T-cell (primary cell): ENCODE measurements at places on chromosomes 4 and X. TPM values are rescaled to one million over a fixed set of nuclear protein-coding genes. Genes with fewer than 3 reads are reported as not detected.

DNA sequence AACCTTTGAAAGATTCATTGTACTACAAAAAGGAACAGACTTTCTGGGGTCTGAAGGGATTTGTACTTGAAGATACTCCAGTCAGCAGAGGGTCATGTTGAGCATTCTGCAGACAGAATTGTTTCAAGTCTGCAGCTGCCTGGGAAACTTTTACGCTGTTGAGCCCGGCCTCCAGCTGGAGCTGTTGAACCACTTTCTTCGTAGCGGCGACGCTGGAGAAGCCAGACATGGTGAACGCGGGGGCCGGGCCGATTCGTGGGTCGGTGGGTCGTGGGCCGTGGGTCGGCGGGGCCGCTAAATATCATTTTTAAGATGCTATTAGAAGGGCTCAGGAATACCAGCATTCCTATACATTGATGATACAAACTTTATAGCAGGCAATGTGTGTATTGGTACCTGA lies 12.0 kb upstream of the RTL9 start:
- no peaks in the 10 kb centered on the region for H3K4me1 ChIP-seq
- no peaks in the 10 kb centered on the region for H3K36me3 ChIP-seq
- H3K27me3 ChIP-seq: no peaks in the 10 kb centered on the region
- DNase-seq: no peak
- H3K4me3 ChIP-seq: no peak overlapping the region

GRCh38 chrX:48165241-48165640 lies 31.4 kb downstream of the SSX5 start:
- no peak for DNase-seq
- no peaks in the 10 kb centered on the region for H3K4me1 ChIP-seq
- H3K27ac ChIP-seq: no peak overlapping the region
- H3K36me3 ChIP-seq: no peaks in the 10 kb centered on the region
- H3K27me3 ChIP-seq: no peaks in the 10 kb centered on the region
- no peak overlapping the region for H3K4me3 ChIP-seq

DNA sequence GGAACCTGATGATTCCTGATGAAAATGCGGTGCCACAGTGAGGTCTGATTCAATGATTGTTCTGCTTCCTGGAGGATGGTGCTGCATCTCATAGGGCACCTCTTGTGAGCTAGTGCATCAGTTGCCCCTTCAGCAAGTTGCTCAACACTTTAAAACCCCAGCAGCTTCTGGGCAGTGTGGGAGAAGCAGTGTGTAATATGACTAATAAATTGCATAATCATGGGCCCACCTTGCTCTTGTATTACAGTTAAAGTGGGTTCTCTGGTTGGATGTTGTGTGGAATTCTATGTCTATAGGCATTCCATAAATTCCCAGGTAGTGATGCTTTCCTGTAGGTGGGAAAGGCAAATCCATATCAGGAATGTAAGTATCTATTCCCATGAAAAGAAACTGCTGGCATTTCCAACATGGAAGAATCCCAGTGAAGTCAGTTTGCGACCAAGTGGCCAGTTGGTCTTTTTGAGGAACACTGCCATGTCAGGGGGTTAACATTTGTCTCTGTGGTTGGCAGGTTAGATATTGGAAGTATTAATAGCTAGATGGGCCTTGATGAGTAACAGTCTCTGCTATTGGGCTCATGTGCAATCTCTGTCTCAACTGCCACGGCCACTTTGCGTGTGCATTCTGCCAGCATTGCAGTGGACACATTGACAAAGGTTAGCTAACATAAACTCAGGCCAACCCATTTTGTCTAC lies 121.1 kb upstream of the OTUD4 start:
- H3K36me3 ChIP-seq: no peaks in the 10 kb centered on the region
- H3K27me3 ChIP-seq: no peaks in the 10 kb centered on the region
- H3K4me1 ChIP-seq: peaks cover 12% of the 10 kb centered on the region
- H3K27ac ChIP-seq: no peak overlapping the region
- no peak overlapping the region for H3K4me3 ChIP-seq
- no peak for DNase-seq

GRCh38 chr4:31045151-31045550 lies 325.0 kb downstream of the PCDH7 start:
- H3K27me3 ChIP-seq: no peaks in the 10 kb centered on the region
- H3K4me1 ChIP-seq: no peaks in the 10 kb centered on the region
- no peak overlapping the region for H3K27ac ChIP-seq
- no peak for DNase-seq
- no peaks in the 10 kb centered on the region for H3K36me3 ChIP-seq

GRCh38 chr4:124025428-124025827 lies 628.8 kb downstream of the SPRY1 start:
- no peak overlapping the region for H3K4me3 ChIP-seq
- DNase-seq: no peak
- H3K4me1 ChIP-seq: no peaks in the 10 kb centered on the region
- H3K27ac ChIP-seq: no peak overlapping the region
- no peaks in the 10 kb centered on the region for H3K36me3 ChIP-seq

GRCh38 chrX:69293776-69294601 lies 128.7 kb upstream of the PJA1 start:
- no peaks in the 10 kb centered on the region for H3K4me1 ChIP-seq
- DNase-seq: no peak
- H3K27ac ChIP-seq: no peak overlapping the region

- H3K4me3 ChIP-seq: no peak overlapping the region
- H3K27me3 ChIP-seq: no peaks in the 10 kb centered on the region
- no peak overlapping the region for H3K27ac ChIP-seq
- no peaks in the 10 kb centered on the region for H3K36me3 ChIP-seq
- no peak for DNase-seq
Measured at GRCh38 chr4:138535316-138535715, 293.2 kb upstream of the SLC7A11 start.

GRCh38 chrX:2426289-2426882 lies 74.4 kb downstream of the DHRSX start:
- no peaks in the 10 kb centered on the region for H3K4me1 ChIP-seq
- DNase-seq: no peak
- no peaks in the 10 kb centered on the region for H3K27me3 ChIP-seq
- no peak overlapping the region for H3K27ac ChIP-seq
- H3K36me3 ChIP-seq: peaks cover 24% of the 10 kb centered on the region

DNA sequence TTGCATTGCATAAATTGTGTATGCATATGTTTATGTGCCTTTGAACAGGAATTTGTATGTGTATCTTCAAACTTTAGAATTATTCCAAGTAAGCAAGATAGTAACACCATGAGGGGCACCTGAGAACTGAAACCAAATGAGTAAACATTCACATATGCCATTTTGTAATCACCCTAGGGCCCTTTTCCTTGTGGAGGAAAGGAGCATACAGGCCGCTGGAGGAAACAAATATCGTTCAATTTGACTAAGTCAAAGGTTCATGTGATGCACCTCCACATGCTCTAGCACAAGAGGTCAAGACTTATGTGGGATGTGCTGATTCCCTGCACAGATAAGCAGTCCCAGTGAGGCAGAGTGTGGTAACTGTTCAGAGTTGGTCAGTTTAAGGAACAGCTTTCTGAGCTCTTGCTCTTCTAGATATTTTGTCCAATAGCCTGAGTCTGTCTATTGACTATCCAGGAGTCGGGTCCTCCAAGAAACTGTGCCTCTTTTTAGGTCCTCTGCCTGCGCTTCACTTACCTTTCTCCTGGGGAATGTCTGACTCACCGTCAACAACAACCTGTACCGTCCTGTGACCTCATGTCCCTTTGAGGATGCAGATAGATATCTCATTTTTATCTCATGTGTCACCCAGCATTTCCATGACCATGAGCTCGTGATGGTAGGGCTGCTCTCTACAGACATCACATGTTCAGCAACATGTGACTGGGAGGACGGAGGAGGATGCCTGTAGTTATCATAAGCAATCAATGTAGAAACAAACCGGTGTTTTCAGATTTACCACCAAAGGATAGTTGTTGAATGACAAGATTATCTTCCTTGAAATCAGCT lies 196.9 kb downstream of the NWD2 start:
- H3K4me3 ChIP-seq: no peak overlapping the region
- H3K27ac ChIP-seq: no peak overlapping the region
- H3K27me3 ChIP-seq: no peaks in the 10 kb centered on the region
- no peaks in the 10 kb centered on the region for H3K36me3 ChIP-seq

- no peak overlapping the region for H3K4me3 ChIP-seq
- H3K4me1 ChIP-seq: no peaks in the 10 kb centered on the region
- no peak for DNase-seq
Measured at GRCh38 chr4:52837716-52838558, 24.2 kb upstream of the RASL11B start.

Gene NWD2
- total RNA-seq: not detected

GRCh38 chr4:128528793-128529553 lies 241.4 kb upstream of the PGRMC2 start:
- H3K4me3 ChIP-seq: no peak overlapping the region
- H3K27me3 ChIP-seq: no peaks in the 10 kb centered on the region
- no peaks in the 10 kb centered on the region for H3K4me1 ChIP-seq
- no peak overlapping the region for H3K27ac ChIP-seq
- DNase-seq: no peak
- no peaks in the 10 kb centered on the region for H3K36me3 ChIP-seq

GRCh38 chrX:108018656-108019381 lies 26.0 kb upstream of the VSIG1 start:
- H3K36me3 ChIP-seq: no peaks in the 10 kb centered on the region
- H3K4me1 ChIP-seq: peaks cover 33% of the 10 kb centered on the region

GRCh38 chr4:181004056-181004455 lies 1239.1 kb upstream of the TENM3 start:
- no peak for DNase-seq
- no peaks in the 10 kb centered on the region for H3K27me3 ChIP-seq
- no peaks in the 10 kb centered on the region for H3K36me3 ChIP-seq
- H3K27ac ChIP-seq: no peak overlapping the region
